ENCODE measurements at places on chromosomes 4 and X.

GRCh38 chr4:62448911-62449310 is 1248.8 kb downstream of the ADGRL3 start:
- no peak for ATAC-seq

- no peak for ATAC-seq
These were observed 44.7 kb downstream of the SLC10A7 start for GRCh38 chr4:146477054-146477453.

DNA sequence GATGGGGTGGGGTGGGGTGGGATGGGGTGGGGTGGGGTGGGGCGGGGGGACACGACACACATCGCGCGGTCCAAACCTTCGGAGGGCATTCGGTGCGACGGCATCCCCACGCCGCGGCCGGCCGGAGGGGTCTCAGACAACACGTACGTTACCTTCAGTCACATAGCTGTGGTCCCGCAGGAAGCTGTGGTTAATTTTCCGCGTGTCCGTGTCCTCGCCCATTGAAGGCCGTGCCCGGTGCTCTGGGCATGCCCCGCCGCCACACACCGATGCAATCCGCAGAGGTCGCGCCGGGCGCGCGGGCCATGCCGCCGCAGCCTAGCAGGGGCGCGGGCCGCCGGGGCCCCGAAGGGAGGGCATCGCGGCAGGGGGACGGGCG is 417 bp downstream of the PPP2R2C start:
- ATAC-seq, result no peak

GRCh38 chr4:76641351-76641750 is 206.3 kb downstream of the SHROOM3 start:
- ATAC-seq, result peak; percentile 28

GRCh38 chr4:158090323-158090722 is 82.5 kb downstream of the GASK1B start:
- no peak for ATAC-seq

- ATAC-seq, result peak; percentile 56
These were observed 18.0 kb upstream of the TMSB4X start for GRCh38 chrX:12956704-12957534.

DNA sequence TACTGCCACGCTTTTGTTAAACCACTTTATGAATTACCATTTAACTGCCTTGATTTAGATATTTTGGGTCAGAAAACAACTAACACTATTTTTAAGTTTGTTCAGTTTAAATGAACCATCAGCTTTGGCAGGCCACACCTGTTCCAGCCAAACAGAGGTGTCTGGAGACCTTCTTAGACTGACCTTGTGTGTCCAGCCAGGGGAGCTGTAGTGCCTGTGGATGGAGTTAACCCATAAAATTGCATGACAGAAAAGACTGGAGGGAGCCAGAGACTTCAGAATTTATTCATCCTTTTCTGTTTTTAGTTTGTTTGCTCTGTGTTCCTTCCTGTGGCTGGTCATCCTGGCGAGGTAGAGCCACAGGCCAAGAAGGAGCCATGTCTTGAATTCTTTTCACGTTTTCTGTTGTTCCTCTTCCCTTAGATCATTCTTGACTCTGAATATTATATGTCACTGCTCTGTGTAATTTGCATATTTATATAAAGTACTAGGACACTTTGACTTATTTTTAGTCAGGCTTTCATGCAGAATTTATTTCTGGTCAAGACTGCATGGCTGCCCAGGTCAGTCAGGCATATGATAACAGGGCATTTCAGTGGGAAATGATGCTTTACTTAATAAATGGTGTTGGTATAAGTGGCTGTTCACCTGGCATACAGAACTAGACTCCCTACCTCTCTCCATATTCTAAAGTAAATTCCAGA is 26.7 kb downstream of the HERC3 start:
- ATAC-seq, result no peak

DNA sequence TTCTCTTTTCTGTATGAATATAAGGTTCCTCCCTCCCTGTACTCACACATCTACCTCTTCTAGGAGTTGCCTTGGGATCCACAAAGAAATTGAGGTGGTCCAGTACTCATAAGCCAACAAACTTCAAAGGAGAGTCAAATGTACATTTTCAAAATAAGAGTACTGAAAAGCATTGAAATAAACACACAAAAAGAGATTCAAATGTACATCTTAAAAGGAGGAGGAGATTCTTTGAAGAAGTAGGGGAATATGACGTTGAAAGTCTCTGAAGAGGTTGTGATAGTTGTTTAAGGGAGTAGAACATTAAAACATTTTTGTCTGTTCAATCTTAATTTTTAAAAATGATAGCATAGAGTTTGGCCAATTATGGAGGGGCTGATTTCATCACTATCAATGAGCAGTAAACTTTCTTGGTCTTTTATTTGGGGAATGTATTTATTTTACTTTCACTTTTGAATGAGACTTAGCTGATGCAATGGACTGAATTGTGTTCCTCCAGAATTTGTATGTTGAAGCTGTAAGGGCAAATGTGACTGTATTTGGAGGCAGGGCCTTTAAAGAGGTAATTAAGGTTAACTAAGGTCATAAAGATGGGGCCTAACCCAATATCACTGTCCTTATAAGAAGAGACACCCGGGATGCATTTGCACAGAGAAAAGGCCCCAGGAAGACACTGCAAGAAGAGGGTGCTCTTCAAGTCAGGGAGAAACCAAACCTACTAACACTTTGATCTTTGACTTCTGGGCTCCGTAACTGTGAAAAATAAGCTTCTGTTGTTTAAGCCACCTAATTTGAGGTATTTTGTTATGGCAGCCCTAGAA is 226.3 kb upstream of the PGRMC2 start:
- no peak for ATAC-seq

- ATAC-seq, result peak; percentile 53
These were observed 1967.9 kb downstream of the C4orf33 start for GRCh38 chr4:131063878-131064277.

DNA sequence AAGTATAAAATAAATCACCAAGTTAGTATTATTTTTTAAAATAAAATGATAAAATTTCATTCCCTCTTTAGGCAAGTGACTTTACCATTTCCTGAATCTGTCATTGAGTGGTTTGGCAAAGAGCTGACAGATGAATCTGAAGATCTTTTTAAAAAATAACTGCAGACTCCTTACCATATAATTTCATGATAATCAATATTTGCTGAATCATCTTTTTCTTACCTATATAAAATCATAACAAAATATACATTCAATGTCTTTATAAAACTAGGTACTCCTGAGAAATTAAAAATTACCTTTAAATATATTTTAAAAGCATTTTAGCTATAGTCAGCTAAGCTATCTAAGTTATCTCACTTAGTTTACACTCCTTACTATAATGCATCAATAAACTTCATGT is 17.2 kb downstream of the ANXA10 start:
- no peak for ATAC-seq

DNA sequence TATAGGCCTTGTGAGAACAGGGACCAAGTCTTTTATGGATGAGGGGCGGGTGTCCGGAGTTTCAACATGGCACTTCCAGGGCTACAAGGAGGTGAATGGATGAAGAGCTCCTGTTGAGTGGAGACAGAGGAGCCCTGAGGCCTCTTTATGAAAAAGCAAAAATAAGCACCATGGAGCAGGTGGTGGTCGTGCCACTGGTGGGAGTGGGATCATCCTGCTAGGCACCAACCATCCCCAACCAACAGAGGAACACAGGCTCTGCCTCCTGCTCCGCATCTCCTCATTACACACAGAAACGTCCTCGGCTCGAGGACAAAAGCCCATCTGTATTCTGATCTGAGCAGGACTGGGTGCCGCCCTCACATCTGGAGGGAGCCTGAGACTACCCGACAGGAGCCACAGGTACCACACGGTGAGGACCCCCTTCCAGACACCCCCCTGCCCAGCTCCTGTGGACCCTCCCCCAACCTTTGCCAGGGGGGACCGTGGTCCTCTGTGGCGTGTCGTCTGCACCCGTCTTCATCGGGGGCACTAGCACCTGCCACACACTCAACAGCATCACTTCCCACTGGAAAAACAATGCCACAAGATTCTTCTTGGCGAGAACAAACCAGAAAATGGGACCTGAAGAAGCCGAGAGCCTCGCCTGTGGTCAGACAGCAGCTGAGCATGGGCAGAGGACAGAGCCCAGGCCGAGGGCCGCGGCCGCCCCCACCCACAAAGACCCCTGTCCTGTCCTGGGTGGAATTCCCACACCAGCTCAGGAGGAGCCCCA is 3.9 kb upstream of the PDE6B start:
- no peak for ATAC-seq

GRCh38 chr4:119302073-119302832 is 19.7 kb downstream of the FABP2 start:
- ATAC-seq, result no peak

DNA sequence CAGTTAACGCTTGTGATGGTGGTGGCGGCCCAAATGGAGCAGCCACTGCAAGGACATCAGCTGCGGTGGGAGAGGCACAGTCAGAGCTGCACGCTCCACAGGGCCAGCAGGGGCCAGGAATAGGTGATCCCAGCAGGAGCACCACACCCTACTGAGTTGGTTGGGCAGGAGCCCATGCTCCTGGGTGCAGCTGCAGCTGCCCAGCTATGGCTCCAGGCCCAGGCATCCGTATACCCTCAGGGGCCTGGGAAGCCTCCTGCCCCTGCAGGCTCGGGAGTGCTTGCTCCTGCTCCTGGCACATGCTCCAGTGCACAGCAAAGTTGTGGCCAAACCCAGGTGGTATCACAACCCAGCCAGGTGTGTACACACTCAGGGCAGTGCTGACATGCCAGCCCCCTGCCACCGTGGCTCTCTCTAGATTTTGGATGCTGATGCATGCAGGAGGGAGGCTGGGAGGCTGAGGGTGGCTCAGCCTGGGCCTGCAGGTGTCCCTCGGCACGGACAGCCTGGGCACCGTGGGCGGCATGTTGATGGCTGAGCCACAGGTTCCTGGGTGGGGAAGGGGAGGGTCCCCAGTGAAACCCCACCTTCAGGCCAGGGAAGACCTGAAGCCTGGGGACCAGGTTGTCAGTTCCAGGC is 150.2 kb downstream of the CXXC4 start:
- peak; percentile 26 for ATAC-seq

GRCh38 chr4:26061248-26061986 is 147.4 kb downstream of the SMIM20 start:
- peak; percentile 69 for ATAC-seq

DNA sequence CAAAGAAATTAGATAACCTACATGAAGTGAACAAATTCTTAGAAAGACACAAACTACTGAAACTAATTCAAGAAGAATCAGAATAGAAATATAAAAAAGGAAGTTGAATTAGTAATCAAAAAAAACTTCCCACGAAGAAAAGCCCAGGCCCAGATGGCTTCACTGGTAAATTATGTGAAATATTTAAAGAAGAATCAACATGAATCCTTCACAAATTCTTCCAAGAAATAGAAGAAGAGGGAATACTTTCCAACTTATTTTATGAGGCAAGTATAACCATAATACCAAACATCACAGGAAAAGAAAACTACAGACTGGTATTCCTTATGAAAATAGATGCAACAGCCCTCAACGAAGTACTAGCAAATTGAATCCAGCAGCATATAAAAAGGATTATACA is 30.7 kb downstream of the MOSPD2 start:
- ATAC-seq, result no peak

Measured in esophagus mucosa (tissue), 1 donor.